Kasumi-1 (cell line): ENCODE measurements at places on chromosomes 6 and 20.

- DNase-seq, result no peak
Observed at GRCh38 chr6:157225575-157225995, 97.7 kb downstream of the TMEM242 start.

DNA sequence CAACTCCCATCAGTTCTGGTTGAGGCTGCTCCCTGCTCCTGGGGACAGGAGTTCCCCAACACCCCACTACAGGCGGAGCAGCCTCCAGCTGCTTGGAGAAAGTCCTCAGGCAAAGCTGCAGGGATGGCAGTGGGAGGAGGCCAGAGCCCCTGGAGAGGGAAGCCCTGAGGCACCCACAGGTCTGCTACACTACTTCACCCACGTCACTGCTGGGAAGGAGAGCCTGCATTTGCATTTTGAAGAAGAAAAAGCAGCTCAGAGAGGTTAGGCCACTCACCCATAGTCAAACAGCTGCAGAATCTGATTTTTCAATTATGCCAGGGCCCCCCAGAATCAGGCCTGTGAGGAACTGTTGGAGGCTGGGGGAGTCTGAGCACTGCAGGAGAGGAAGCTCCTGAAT is 17.2 kb downstream of the BFSP1 start:
- no peak for DNase-seq

- DNase-seq, result peak; percentile 35
Observed at GRCh38 chr6:146582857-146583256, 15.9 kb upstream of the ADGB start.

- peak; percentile 30 for DNase-seq
Observed at GRCh38 chr6:129730477-129731165, 20.6 kb upstream of the ARHGAP18 start.

DNA sequence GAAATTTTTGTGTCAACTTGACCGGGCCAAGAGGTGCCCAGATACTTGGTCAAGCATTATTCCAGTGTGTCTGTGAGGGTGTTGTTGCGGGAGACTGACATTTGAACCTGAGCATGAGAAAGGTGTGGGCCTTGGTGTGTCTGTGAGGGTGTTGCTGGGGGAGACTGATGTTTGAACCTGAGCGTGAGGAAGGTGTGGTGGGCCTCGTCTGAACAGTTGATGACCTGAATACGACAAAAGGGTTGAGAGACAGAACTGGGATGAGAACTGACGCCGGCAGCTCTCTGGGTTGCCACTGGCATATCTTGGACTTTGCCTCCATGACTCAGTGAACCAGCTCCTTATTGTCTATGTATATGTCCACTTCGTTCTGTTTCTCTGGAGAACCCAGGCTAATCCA is 240.5 kb downstream of the ERMARD start:
- no peak for DNase-seq

DNA sequence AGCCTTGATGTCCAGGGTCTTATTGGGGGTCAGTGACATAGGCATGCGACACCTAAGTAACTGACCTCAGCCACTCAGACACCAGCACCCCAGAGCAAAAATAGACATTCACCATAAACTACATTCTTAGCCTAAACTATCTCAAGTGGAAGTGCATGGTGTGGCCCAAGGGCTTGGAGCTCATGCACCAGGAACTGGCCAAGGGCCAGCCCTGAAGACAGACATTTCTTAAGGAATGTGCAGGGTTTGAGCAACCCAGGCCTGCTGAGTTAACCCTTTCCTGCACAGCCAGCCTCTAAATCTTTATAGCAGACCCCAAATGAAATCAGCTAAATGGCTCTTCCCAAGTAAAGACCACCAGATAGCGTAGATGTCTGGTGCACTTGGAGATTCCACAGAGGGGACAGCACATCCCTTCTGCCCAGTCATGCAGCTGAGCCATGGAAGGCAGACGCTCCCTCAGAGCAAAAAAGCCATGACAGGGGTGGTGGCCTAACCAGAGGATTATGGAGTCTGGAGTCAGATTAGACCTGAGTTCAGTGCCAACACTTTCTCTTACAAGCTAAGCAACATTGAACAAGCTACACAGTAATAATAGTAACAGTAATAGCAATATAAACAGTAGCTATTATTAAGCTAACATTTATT is 222.6 kb downstream of the ZMYND8 start:
- DNase-seq, result no peak

DNA sequence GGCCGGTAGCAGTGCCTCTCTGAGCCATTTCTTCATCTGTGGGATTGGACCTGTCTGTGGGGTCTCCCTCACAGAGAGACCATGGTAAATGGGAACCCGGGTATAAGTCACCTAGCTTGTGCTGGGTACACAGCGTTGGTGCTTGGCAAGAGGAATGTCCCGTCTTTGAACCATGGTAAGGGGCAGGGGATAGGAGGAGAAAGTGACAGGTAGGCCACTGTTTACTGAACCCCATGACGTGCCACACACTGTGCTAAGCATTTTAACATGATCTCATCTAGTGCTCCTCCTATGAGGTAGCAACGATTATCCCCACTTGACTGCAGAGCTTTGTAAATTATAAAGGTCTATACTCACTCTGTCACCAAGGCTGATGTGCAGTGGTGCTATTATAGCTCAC is 600 bp upstream of the TNNC2 start:
- DNase-seq, result no peak

GRCh38 chr6:8889514-8889913 is 454.2 kb upstream of the SLC35B3 start:
- no peak for DNase-seq

DNA sequence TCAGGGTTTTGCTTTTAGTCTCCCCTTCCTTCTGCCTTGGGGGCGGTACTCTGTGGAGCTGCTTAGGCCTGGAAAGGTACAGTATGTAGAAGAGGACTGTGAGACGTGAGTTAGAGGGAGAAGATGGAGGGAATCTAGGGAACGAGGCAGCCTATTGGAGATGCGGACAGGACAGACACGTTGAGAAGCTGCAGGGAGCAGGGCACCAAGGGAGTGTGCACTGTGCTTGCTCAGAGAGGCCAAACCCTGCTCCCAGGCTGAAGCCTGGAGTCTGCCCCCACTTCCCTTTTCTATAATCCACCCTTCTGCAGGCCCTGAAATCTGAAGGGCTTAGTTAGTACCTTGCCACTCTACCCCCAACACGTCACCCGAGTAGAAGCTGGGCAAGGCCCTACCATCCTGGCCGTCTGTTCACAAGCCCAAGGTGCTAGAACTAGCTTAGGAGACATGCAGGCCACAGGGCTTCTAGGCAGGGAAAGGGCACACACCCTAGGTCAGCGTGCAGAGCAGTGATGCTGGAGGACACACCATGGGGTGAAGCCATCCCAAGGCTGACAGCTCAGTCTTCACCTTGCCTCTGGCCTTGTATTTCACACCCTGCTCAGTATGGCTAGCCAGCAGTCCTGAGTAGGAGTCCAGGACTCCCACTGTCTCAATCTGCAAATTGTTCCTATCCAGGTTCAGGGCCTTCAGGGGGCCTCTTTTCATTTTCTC is 6.9 kb downstream of the TP53INP2 start:
- DNase-seq, result peak; percentile 63

- DNase-seq, result no peak
Observed at GRCh38 chr6:107019047-107019446, 9.0 kb upstream of the MTRES1 start.
